Natural killer cell (primary cell): ENCODE measurements at places on chromosomes 3 and 15. TPM values are rescaled to one million over a fixed set of nuclear protein-coding genes. Genes with fewer than 3 reads are reported as not detected.
A peak's percentile ranks its signal among the peaks of the same experiment; 100 is the strongest.

DNA sequence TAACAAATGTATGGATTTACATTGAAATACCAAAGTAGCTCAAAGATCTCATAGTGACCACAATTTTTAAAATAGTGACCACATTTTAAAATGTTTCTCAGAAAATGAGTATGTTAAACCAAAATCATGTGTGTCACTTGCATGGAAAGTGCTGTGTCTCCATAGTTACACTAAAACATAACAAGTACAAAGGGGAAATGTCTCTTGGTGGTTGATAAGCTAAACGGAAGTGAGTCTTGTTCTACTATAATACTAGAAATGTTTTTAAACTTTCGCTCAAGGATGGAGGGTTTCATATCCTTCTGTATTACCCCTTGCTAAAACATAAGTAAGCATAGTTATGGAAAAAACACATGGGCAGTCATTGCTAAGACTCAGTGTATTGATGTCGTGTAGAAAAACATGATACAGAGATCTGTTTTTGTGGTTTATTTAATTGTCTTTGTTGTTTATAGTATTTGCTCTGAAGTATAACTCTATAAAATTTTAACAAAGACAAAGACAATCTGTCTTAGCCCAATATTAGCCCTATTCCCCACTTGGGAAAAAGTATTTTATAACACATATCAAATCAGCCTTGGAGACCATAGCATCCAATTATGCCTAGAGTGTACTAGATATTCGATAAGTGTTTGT, 27.0 kb upstream of the DENND4A start:
- DNase-seq: peak; percentile 90

CFAP92 gene
- 0.26 TPM for total RNA-seq

LRRC31 gene
- total RNA-seq: not detected

DNA sequence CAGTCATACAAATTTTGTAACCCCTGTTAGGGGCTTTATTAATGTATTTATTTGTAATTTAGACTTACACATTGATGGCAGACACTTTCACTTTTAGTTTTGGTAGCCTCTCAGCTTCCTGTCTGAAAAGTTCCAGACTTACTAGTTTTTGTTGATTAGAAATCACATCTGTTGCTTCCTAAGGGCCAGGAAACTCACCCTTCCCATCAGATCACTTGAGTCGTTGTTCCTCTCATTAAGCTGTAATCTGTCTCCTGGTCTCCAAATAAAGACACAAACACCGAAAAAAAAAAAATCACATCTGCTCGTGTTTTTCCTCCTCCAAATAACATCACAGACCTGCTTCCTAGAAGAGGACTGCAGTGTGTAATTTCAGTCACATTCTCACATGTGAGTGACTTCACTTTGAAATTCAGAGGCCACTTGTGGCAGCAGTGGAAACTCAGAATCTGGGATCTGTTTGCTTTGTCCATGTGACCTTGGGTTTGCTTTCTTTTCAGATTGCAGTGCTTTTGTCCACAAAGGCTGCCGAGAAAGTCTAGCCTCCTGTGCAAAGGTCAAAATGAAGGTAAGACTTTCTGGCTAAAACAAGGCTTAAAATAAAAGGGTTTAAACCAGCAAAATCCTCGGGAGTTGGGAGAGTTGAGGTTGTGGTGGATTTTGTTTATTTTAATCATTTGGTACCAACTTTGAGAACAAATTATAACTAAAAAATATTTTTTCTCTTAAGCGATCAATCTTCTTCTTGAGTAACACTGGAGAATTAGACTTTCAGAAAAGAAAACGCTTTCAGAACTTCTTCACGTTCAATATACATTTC, 87.0 kb downstream of the KLHL25 start:
- DNase-seq: peak; percentile 76

SPG21 gene
- 40.4 TPM for total RNA-seq

DNA sequence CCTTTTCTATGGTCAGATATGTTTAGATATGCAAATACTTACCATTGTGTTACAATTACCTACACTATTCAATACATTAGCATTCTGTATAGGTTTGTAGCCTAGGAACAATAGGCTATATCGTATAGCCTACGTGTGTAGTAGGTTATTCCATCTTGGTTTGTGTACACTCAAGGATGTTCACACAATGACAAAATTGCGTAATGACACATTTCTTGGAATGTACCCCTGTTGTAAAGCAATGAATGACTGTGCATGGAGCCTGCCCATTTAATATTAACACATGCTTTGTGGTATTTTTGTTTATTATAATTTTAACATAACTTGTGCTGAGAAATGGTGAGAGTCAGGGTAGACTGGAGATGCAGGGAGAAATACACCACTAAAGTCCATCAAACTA, 154.9 kb downstream of the LEKR1 start:
- DNase-seq: no peak
